Fibroblast of pulmonary artery (primary cell): ENCODE measurements at places on chromosomes 5 and 9.
A peak's percentile ranks its signal among the peaks of the same experiment; 100 is the strongest.

GRCh38 chr5:17738446-17738845 is 104.2 kb downstream of the TAF11L14 start:
- DNase-seq = no peak

GRCh38 chr9:23123048-23123632 is 676.5 kb downstream of the DMRTA1 start:
- peak; percentile 3 for DNase-seq

- no peak for DNase-seq
Measured at GRCh38 chr5:172952034-172952511, 7.2 kb upstream of the RPL26L1 start.

DNA sequence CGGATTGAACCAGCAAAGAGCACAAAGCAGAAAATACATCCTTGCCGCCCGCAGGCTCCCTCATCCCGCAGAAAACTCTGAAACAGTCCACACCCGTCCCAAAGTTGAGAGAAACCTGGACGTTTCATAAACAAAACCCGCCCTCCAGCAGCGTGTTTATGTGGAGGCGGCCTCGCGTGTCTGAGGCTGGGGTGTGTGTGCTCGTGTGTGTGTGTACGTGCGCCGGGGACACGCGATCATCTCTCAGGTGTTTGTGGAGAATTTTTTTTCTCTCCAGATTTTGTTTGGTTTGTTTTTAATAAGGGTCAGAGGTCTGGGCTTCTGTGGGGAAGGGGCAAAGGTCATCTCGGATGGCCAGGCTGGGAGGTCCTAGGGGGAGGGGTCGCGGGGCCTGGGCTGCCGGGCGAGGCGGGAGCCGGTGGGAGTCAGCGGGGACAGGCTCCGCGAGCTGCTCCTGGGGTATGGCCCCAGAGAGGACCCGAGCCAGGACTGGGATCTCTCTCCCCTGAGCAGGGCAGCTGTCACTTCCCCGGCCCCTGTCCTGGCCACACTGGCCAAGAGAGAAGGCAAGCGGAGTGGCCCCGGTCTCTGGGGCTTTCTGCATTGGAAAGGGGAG is 206.4 kb downstream of the C9orf50 start:
- DNase-seq = peak; percentile 40

DNA sequence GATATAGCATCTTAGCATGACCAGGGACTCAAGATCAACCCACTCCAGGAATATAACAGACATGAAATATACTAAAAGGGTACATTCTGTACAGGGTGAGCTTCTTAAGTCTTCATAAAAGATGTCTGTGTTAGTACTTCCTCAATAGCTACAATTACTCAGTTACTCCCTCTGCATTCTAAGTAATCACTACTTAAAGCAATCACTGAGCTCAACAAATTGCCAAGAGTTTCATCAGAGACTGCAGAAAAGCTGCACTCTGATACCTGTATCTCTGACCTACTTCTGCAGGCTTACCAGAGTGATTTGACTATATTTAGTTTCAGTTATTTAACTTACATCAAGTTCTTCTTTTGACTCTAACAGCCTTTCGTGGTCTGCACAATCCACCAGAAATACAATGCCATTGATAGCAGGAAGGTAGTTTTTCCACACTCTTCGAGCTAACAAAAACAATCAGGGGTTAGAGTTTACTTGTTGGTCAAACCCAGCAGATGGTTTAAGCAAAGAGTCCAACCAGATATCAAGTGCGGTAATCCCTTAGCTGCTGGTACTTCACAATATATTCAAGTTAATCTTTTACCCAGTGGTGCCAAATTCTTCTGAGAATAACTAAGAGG is 23.3 kb downstream of the SAR1B start:
- DNase-seq = no peak

DNA sequence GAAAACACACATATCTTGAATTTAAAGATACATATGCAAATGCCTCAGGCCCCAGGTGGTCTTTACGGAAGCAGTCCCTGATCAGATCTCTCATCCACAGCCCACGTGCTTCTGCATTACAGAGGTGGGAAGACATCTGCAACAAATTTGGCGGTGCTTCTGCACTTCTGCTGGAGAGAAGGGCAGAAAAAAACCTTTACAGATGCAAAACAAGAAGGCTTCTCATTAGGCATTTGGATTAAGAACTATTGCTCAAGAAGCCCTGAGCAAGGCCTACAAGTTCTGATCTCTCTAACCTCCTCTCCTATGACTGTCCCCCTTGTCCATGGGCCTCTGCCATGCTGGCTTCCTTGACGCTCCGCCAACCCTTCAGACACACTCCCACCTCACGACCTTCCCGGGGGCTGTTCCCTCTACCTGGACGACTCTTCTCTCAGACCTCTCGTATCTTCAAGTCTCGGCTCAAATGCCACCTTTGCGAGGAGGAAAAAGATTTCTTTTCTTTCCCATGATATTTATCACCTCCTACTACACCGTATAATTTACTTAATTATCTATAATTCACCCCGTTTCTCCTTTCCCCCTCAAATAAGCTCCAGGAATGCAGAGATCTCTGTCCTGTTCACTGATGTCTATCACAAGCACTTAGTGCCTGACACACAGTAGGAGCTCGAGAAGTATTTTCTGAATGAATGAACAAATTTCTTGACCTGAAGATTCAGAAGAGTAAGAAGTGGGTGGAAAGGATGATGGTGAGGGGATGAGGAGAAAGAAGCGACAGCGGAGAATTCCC is 1.1 kb downstream of the MTMR12 start:
- DNase-seq = peak; percentile 11

GRCh38 chr5:74738406-74738805 is 28.5 kb downstream of the GFM2 start:
- no peak for DNase-seq

DNA sequence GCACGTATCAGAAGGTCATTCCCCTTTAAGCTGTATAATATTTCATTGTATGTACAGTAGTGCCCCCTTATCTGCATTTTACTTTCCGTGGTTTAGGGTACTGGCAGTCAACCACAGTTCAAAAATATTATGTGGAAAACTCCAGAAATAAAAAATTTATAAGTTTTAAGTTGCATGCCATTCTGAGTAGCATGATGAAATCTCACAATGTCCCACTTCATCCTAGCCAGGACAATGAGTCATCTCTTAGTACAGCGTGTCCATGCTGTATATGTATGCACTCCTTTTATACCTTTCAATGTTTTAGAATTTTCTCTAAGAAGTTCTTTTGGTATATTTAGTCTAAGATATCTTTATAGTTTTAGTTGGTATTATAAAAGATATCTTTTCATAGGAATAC is 115.0 kb upstream of the HAND1 start:
- DNase-seq = peak; percentile 66
